ENCODE measurements at places on chromosomes 5 and 9. TPM values are rescaled to one million over a fixed set of nuclear protein-coding genes. Genes with fewer than 3 reads are reported as not detected.

DNA sequence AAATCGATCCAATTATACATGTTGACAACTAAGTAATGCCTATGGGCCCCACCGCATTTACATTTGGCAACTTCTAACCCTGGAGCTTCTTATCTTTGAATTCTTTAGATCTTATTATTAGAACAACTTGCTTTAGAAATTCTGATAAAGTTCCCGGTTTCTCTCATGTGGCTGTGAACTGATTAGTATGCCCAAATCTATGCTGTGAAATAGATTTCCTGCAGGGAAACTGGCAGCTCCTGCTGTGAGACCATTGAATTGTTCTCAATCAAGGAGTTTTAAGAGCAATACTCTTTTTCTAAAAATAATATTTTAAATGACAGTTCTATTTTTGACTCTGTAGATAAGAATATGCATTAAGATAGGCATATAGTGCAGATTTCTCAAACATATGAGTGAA lies 177.5 kb downstream of the GABRB2 start:
- no peak for DNase-seq

DNA sequence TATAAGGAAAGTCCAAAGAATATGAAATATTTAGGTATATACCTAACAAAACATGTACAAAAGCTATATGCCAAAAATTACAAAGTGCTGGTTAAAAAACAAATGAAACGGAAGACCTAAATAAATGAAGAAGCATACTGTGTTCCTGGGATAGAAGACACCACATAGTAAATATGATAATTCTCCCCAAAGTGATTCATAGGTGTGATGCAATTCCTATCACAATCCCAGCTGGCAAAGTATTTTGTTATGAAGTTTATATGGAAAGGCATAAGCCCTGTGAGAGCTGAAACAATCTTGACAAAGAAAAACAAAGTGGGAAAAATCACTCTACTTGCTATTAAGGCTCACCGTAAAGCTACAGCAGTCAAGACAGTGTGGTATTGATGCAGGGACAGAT lies 2.6 kb upstream of the SMIM23 start:
- no peak for DNase-seq

DNA sequence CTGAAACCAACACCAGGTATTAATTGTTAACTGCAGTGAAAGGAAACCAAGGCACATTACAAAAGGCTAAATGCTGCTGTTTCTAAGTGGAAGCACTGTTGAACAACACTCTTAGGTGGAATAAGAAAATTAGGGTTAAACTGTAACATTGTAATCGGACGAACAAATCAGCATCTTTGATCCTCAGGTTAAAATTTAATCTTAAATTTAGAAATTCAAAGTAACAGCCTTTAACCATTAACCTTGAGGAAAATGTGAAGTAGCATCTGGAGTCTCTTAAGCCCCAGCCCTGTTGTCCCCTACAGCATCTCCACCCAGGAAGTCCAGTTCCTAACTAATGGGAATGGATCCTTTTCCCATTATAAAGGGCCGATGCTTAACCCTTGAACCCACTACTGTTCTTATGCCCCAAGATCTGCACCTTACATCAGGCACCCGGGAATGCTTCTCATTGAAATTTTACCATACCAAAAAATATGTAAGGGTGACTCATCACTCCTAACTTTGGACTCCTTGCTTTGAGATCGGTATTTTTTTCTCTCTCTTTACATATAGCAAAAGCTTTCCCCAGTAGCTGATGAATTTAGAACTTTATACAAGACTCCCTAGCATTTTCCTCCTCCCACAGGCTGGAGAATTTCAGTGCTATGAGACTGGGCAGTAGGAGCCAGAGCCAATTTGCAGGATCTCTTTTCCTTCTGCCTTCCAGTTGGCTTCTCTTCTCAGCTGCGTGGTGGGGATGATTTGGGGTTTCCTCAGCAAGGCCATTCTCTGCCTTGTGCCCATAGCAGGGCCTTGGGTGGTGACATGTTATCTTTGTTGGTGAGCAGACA lies 32.0 kb upstream of the ITGA2 start:
- no peak for DNase-seq

Gene ENDOG
- total RNA-seq, result 17.5 TPM

Gene CHMP5
- total RNA-seq, result 47.3 TPM

Data from H1 (cell line).